ENCODE measurements at places on chromosomes 7 and 10.

- DNase-seq, result peak; percentile 82
These were observed 13.1 kb downstream of the AVPI1 start for GRCh38 chr10:97673736-97674525.

DNA sequence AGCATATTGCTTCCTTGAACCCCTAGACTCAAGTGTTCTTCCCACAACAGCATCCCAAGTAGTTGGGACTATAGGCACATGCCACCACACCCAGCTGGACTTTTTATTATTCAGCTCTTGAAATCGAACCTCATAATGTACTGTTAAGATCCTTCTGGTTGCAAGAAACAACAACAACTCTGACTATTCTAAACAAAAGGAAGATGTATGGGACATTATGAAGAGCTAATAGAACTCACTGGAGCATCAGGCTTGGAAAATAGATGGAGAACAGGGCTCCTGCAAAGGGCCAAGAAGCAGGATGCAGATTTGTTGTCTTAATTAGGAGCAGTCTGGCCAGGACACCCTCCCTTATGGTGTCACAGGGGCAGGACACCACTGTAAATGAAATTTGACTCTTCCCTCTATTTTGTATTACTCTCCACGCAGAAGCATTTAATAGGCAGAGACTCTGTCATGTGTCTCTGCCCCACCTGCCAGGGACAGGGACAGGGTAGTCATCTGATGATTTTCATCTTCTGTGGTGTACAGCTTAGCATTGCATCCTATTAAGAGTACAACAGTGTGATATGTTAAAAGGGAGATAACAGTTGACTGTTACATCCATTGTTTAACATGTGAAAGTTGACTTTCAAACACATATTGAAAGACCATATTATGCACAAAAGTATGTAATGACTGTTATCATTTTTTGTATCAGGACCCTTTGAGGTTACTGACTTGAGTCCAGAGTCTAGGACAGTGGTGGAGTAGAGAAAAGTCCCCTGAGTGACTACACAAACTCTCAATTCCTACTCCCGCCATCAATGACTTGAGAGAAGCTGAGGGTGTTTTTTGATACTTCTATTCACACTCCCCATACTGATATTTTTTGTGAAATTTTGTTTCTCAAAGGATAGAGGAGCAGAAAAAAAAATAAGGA is 157.3 kb downstream of the LRRC4 start:
- DNase-seq, result no peak

- peak; percentile 33 for DNase-seq
These were observed 433.6 kb downstream of the ACTR3B start for GRCh38 chr7:153193144-153193595.

DNA sequence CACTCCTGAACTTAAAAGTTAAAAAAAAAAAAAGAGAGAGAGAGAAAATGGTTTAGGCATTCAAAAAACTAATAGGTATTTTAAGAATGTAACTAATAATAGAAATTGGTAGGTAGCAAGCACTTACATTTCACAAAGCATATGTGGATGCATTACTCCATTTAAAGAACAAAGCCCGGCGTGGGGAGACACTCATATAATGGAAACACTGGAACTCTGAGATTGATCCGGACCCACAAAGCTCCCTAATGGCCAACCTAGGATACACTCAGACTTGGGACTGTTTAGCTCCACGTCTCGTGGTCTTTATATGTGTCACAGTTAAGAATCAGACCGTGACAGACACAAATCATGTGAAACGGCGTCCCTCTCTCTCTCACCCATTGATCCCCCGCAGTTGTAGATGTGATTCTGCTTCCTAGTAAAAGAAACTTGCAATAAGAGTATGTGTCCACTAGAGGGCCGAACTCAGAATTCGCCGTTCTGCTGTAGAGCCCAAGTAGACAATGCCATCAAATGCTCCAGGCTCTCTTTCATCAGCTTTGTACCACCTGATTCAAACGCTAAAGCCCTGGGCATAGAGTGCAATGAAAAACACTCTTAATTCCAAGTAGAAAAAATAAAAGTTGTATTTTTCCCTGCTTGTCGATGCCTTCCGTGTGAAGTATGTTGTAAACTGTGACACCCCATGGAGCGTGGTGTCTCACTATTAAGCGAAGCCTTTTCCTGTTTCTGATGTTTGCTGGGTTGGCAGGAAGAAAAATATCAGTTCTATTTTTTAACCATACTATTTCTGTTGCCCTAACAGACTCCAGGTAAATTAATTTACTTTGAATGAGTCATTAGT is 429.0 kb upstream of the MTPN start:
- DNase-seq, result peak; percentile 72

DNA sequence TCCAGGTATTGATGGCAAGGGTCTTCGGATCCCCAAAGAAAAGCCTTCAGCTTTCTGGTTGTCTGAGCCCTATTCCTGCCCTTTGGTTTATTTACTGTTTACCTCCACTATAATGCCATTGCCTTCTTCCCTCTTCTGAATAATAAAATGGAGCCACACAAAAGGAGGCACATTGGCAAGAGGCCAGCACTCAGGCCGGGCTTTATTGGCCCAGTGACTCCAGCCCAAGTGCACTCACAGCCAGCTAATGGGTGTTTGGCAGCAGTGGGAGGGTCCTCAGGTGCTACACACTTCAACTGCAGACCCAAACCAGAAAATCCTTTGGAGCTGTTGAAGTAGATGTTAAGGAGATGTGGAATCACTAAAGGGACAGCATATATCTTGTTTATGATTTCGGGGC is 336.0 kb downstream of the PLXNA4 start:
- no peak for DNase-seq

GRCh38 chr10:10727812-10728211 is 289.9 kb upstream of the CELF2 start:
- DNase-seq, result no peak

DNA sequence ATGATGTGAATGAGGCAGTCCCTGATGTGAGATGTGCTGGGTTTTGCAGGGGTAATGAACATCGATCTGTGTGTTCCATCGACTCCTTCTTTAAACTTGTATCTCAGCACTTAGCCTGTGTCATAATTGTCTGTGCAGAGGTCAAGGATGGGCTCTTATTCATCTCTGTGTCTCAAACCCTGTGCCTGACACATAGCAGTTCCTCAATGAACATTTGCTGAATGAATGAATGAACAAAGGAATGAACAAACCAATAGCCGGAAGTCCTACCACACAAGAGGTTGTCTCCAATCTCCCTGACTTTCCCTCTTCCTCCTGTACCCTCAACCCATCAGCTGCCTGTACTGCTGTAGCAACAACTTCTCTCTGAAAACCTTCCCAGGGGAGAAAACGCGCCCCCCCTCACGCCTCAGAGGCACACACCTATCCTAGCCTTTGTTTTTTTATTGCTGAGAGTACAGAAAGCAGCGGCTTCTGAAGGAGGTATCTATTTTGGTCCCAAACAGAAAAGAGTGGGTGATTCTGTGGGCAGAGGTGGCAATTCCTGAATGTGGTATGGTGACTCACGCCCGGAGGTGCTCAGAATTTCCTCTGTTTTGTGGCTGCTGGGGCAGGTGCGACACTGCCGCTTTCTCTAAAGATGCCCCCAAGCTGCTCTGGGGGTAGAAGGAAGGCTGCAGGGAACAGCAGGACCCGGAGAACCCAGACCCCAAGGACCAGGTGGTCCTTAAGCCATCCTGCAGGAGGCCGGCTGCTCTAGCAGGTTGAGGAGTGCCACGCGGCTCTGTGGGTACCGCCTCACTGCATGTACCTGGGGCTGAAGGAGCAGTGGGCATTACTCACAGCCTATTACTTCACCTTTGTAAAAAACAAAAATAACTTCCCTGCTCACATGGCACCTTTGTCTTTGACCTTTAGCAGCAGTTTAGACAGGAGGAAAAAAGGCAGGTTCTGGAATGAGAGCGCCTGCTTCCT is 9.6 kb downstream of the IL2RA start:
- no peak for DNase-seq

DNA sequence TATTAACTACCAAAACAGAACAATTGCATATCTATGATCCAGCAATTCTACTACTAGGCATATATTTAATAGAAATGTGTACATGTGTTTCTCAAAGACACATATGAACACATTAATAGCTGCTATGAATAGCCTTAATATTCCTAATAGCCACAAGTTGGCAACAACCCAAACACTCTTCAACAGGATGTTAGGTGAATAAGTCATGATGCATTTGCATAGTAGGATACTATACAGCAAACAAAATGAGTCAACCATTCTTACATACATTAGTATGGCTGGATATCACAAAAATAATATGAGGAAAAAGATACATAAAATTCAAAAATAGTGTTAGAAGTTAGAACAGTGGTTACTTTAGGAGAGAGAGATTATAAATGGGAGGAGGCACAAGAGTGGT is 26.8 kb upstream of the ZNF746 start:
- no peak for DNase-seq

- peak; percentile 30 for DNase-seq
These were observed 159.2 kb downstream of the NEURL1 start for GRCh38 chr10:103652599-103653281.

GRCh38 chr7:44958645-44959344 is 20.0 kb downstream of the MYO1G start:
- DNase-seq, result peak; percentile 30

- no peak for DNase-seq
These were observed 376.4 kb downstream of the TCERG1L start for GRCh38 chr10:130935128-130935439.

- DNase-seq, result no peak
These were observed 38.4 kb downstream of the VSTM4 start for GRCh38 chr10:49076741-49077521.

DNA sequence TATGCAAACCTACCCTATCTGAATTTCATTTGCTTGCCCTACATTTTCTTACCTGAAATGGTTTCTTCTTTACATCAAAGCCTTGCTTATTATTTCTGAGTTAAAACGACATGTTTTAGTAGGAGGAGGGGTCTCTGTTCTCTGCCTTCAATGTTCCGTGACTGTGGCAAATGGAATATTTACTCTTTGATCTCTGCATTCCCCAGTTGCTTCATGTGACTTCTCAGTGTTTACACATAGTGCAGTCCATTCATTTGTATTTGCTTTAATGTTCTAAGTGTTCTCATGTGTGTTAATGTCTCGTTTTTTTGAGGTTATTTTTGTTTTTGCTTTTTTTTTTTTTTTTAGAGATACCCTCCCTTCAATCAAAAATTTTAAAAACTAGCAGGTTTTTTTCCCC is 75.8 kb downstream of the GNAI1 start:
- DNase-seq, result no peak

- no peak for DNase-seq
These were observed 8.6 kb upstream of the TMEM229A start for GRCh38 chr7:124041439-124041838.

- DNase-seq, result no peak
These were observed 53.7 kb upstream of the MACC1 start for GRCh38 chr7:20270867-20271266.

DNA sequence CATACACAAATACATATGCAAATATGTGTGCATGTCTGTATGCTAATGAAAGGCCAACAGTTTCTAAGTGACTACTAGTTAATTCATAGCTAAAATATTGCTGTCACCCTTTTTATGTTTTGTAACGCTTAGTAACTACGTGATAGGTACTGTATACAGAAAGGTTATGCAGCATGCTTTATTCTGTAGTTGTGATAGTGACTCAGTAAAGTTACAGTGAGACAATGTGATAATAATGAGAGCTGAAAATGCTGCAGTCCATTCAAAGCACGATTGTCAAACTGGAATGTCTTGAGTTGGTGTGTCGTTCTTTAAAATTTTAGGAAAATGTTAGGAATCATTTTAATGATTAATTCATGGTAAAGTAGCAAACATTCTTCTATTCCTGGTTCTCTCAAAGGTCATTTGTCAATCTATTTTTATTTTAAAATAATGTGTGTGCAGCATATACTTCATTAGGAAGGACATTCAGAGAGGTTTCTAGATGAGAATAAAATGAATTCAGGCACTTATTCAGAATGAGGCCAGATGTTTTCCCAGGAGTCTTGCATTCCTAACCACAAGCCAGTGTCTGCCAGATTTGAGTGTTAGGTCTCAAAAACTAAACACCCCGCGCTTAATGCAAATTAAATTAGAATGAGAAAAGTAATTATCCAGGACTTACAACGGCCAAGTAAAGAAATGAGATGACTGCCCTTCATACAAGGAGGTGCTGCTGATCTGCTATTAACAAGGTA is 408.8 kb upstream of the FZD8 start:
- DNase-seq, result no peak

DNA sequence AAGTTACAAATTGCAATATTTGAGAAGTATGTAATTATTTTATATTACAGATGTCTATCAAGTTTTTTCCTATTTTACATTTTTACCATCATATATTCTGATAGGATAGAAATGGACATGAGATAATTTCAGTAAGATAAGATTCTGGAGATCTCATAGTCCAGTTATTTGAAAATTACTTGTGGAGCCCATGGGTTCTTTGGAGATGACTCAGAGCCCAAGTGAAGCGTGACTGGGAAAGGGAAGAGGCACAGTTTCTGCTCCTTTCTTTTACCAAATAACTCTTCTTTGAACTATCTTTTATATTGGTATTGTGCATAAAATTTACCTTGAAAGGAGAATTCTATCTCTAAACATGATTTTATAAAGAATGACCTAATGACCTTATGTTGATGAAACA is 2.4 kb downstream of the CD36 start:
- no peak for DNase-seq

DNA sequence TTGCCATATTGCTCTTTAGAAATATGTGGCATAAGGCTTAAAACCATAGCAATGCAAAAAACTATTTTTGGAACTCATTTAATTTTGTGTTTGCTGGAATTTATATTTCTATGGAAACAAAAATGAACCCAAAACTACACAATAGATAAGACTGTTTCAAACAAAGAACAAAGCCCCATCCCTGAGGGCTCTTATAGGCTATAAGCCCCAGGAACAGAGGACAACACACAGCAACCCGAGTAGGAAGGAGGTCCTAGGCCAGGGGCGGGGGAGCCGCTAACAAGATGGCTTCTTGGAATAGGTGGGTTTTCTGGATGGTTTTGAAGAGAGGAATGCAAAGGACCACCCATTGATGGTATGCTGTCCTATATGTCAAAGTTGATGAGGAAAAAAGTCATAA is 8.6 kb downstream of the COL28A1 start:
- no peak for DNase-seq

GRCh38 chr7:70006261-70006920 is 408.1 kb downstream of the AUTS2 start:
- peak; percentile 68 for DNase-seq

- peak; percentile 90 for DNase-seq
These were observed 3.5 kb downstream of the NRF1 start for GRCh38 chr7:129615018-129615417.

DNA sequence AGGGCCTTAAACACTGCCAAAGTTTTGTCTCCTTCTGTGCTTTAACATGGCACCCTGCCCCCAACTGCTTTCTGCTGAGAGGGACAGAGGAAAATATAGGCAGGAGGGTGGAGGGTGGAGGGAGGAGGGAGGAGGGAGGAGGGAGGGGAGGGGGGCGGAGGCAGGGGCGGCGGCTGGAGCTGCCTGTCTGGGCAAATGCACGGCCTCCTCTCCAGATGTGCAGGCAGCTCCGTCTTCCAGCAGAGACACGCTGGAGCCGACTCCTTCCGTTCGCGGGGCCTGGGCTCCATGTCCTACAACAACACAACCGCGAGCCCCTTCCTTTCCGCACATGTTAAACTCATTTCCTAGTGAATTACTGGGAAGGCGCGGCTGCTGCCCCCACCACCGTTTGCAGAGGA is 14.2 kb downstream of the EBF3 start:
- DNase-seq, result no peak

- DNase-seq, result no peak
These were observed 43.6 kb upstream of the IL6 start for GRCh38 chr7:22683379-22683778.

- DNase-seq, result no peak
These were observed 64.3 kb upstream of the RET start for GRCh38 chr10:43012578-43012977.

- peak; percentile 59 for DNase-seq
These were observed 23.4 kb downstream of the CAMK2G start for GRCh38 chr10:73850863-73851461.

- DNase-seq, result no peak
These were observed 44.9 kb downstream of the HYCC1 start for GRCh38 chr7:22969010-22969431.
